ENCODE measurements at places on chromosomes 7 and 10. TPM values are rescaled to one million over a fixed set of nuclear protein-coding genes. Genes with fewer than 3 reads are reported as not detected.
A peak's percentile ranks its signal among the peaks of the same experiment; 100 is the strongest.

CALHM1 gene
- not detected for total RNA-seq

CDK6 gene
- 20.8 TPM for total RNA-seq

- no peak for DNase-seq
Observed at GRCh38 chr7:43244784-43245183, 132.3 kb downstream of the HECW1 start.

DNA sequence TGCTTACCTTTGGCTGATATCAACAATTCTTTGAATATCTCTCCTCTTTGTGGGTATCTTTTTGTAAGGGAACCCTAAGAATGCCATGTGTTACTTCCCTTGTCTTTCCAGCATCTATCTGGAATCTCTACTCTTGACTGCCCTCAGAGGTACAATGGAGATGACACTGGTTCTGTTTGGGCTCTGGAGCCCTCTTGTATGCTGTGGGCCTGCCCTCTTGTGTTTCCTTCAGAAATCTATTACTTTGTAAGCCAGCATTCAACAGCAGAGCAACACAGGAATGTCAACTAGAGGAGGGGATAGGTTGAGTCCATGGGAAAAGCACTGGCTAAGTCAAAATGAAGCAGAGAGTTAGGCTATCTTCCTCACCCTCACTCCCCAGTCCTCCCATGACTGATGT, 142.3 kb downstream of the XPNPEP1 start:
- no peak for DNase-seq

DNA sequence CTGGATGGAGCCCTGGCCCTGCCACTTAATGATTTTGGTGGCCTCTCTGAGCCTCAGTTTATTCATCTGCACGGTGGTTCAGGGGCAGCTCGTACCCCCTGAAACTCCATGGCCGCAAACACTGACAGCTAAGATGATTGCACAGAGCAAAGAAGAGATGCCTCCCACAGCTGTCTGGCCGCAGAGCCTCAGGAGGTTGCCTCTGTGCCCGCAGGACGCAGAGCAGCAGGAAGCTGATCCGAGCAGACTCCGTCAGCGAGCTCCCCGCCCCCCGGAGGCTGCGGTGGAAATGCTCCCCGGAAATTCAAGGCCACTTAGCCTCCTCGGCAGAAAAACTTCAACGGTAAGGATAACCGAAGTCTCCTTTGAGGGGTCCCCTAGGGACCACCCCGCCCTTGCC, 30.2 kb upstream of the C10orf53 start:
- DNase-seq: no peak

DNA sequence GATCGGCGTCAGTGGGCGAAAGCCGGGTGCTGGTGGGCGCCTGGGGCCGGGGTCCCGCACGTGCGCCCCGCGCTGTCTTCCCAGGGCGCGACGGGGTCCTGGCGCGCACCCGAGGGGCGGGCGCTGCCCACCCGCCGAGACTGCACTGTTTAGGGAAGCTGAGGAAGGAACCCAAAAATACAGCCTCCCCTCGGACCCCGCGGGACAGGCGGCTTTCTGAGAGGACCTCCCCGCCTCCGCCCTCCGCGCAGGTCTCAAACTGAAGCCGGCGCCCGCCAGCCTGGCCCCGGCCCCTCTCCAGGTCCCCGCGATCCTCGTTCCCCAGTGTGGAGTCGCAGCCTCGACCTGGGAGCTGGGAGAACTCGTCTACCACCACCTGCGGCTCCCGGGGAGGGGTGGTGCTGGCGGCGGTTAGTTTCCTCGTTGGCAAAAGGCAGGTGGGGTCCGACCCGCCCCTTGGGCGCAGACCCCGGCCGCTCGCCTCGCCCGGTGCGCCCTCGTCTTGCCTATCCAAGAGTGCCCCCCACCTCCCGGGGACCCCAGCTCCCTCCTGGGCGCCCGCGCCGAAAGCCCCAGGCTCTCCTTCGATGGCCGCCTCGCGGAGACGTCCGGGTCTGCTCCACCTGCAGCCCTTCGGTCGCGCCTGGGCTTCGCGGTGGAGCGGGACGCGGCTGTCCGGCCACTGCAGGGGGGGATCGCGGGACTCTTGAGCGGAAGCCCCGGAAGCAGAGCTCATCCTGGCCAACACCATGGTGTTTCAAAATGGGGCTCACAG, 1.1 kb downstream of the EGFR start:
- DNase-seq: peak; percentile 47

STEAP1B gene
- total RNA-seq: 0.79 TPM

- no peak for DNase-seq
Observed at GRCh38 chr7:146658604-146659003, 542.0 kb downstream of the CNTNAP2 start.

OR2A5 gene
- not detected for total RNA-seq

DNA sequence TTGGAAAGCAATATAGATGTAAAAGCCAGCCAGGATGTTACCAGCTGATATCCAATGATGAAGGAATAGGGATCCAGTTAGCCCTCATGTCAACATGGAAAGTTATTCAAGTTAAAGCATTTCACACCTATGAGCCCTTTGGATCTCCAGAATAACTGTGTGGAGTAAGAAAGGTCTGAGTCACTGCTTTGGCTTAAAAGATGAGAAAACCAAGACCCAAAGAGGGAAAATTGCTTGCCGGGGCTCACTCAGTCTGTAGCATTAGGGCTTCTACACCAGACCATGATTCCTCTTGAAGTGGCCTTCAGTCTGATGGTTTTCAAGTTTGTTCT, 12.6 kb downstream of the LSM5 start:
- DNase-seq: no peak
